ENCODE measurements at places on chromosomes 4 and X. TPM values are rescaled to one million over a fixed set of nuclear protein-coding genes. Genes with fewer than 3 reads are reported as not detected.

Gene CLCN4
- total RNA-seq: 1.2 TPM

Gene MAGEC1
- total RNA-seq: not detected

Gene GAGE12C
- not detected for total RNA-seq

Gene THAP9
- total RNA-seq: 3.5 TPM

Gene PQBP1
- total RNA-seq: 76.3 TPM

Gene TMEM31
- total RNA-seq: not detected

Measured in colonic mucosa (tissue), 4 donors.